ENCODE measurements at places on chromosomes 6 and 20. TPM values are rescaled to one million over a fixed set of nuclear protein-coding genes. Genes with fewer than 3 reads are reported as not detected.

The FAM229B gene
- 45.1 TPM for polyA plus RNA-seq

The MLN gene
- polyA plus RNA-seq, result 1.4 TPM

GRCh38 chr6:81067057-81067456 lies 685.4 kb downstream of the TENT5A start:
- DNase-seq, result no peak

DNA sequence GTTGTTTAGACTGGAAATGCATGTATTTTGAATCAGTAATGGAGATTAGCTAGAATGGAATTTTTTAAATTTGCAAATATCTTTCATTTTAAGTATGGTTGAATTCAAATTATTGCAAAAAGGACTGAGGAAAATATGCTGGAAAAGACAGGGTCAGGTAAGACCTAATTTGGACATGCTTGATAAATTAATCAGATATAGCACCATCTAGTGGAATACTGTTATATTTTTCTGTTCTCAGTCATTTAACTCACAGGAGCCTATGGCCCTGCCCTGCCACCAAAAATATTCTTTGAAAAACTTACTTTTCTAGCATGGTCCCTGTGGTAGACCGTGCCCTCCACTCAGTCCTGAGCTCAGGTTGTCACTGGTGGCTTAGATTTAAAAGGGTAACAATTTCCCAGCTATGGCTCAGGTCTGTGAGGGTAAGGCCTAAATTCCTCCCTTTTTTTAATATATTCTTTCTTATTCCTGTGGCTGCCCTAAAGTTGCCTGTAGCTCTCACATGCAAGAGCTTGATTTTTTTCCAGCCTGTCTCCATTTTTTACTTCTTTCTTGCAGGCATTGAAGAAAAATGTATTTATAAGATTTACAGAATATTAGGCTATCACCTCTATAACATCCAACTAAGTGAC lies 25.3 kb upstream of the KIAA1586 start:
- no peak for DNase-seq
